ENCODE measurements at places on chromosomes 16 and 17.

DNA sequence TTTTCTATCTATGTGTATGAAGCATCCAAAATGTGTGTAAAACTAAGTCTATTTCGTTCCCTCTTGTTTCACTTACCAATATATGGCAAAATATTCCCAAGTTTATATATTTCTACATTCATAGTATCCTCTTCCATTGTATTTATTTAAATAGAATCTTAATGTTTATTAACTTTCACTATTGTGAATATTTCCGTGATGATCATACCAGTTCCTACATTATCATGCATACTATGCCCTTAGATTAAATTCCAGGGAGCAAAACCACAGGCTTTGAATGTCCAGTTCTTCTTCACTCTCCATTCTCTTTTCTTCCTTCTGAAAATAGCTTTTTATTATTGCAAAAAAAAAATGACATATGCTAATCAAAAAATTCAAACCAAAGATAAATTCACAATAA is 4.0 kb downstream of the MAP2K6 start:
- DNase-seq, result no peak

DNA sequence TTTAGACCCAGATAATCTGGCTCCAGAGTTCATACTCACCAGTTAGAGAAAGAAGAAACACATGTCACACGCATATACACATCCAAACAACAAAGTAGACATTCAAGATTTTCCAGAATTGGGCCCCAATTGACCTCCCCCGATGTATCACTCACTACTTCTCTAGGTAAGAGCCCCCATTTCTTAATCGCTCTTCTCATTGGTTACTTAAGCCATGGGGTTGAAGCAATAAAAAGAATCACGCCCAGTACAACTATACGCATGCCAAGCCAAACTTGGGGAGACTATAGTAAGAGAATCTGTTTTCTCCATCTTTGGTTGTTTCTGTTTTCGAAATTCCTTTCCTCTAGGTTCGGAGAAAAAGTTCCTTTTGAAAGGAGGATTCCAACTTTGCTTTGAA is 565 bp downstream of the DDX52 start:
- DNase-seq, result no peak

DNA sequence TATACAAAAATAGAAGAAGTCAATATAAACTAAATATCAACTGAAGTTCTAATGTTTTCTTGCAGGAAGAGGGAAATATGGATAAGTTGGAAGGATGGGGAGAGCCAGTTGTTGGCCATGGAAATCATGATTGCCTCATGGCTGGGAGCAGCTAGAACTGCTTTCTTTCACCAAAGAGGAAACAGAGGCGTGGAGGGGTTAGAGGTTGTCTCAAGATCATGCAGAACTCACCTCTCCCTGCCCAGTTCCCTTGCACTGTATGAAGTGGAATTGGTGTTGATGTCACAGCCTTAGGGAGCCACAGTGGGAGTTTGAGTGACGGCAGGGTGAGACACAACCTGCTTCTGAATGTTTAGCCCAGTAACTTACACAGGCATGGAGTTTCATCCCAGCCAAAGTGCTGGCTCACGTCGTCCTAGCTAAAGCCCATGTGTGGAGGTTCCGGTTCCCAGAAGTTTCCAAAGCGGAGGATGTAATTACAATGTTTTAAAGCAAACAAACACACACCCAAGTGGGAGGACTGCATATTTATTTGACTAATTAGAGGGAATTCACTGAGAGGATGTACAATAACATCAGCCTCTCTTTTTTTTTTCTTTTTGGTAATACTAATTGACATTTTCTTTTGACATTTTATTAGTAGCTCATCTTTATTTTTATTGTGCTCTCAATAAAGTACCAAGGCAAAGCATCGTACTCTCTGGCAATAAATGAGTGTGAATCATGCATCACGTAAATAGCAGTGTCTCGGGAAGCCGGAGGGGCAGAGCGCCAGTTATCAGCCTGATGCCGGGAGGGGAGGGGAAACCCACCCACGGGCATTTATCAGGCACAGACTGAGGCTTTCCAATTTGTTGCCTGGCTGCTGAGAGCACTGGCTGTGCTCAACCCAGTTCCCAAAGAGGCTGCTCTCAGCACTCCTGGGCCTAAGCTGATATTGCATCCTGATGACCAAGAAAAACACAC is 118.7 kb upstream of the CDH5 start:
- DNase-seq, result no peak

DNA sequence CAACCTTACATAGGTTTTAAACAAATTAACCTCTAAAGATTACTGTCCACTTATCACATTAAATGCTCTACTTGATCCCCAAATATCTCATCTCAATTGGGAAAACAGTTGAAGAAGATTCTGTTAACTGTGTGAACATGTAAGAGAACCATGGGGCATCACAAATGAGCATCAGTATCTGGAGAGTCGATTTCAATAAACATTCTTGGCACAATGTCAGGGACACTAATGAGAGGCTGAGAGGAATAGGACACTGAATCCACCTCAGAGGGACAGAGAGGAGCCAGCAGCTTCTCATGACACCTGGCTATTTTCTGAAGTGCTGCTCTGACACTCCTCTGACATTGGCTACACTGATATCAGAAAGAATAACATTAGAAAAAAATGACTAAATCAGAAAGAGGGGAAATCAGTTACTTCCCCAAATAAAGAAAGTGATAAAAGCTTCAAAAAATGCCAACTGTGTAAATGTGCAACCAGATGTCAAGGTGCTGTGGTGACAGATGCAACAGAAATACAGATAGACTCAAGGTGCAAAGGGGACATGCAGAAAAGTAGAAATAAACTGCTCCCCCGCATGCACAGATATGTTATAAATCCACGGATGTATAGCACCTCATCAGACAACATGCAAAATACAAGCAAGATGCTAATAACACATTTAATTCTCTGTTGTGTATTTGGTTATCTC is 67.4 kb downstream of the SNX11 start:
- no peak for DNase-seq

DNA sequence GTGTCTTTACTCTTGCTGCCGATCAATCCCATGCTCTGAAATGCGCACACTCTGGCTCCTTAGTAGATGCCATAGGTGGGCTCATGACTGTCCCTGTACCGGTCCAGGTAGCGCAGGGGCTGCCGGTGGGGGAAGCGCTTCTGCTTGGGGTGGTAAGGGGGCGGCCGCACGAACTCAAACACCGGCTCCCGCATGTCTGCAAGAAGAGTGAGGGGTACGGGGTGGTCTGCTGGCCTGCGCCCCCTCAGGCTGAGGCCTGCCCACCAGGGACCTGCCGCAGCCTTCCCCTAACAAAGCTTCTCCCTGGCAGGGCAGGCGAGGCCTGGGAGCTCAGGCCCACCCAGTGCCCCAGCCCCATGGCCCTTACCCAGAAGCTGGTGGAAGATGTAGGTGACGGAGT is 2.0 kb upstream of the TRIM65 start:
- DNase-seq, result no peak

GRCh38 chr16:58863761-58864160 is 129.6 kb upstream of the GOT2 start:
- DNase-seq, result no peak

- no peak for DNase-seq
Observed at GRCh38 chr17:59186850-59187249, 23.0 kb upstream of the SMG8 start.

GRCh38 chr17:29643817-29644160 is 21.1 kb upstream of the CORO6 start:
- no peak for DNase-seq

GRCh38 chr16:27899736-27900135 is 163.8 kb downstream of the GSG1L start:
- no peak for DNase-seq

DNA sequence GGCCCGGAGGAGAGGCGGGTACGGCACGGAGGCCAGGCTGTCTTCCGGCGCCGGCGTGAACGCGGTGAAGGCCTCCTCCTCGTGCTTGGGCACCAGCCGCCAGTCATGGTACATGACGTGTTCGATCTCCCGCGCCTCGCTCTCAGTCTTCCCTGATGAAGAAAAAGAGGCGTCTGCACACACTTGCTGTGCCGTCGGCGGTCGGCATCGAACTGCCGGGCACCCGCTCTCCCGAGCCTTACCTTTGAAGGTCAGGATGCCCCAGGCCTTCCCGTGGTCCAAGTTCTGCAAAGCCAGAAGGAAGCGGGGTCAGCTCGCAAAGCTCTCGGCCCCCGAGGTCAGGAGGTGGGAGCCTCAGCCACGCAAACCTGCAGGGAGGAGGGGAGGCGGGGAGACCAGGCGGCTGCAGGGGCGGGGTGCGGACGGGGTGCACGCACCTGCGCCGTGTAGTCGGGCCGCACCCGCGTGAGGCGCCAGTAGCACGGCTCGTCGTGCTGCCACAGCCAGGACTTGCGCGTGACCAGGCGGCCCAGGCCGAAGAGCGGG is at the start of gene EME2:
EME2 (plus strand) TSS at position 449 of the 546 bp plus-strand sequence. CDS start 418 bp downstream, outside the sequence.
- DNase-seq, result no peak

GRCh38 chr16:29900888-29901606 is 759 bp downstream of the ASPHD1 start:
- no peak for DNase-seq

GRCh38 chr17:55986817-55987216 is 166.5 kb upstream of the ANKFN1 start:
- no peak for DNase-seq

DNA sequence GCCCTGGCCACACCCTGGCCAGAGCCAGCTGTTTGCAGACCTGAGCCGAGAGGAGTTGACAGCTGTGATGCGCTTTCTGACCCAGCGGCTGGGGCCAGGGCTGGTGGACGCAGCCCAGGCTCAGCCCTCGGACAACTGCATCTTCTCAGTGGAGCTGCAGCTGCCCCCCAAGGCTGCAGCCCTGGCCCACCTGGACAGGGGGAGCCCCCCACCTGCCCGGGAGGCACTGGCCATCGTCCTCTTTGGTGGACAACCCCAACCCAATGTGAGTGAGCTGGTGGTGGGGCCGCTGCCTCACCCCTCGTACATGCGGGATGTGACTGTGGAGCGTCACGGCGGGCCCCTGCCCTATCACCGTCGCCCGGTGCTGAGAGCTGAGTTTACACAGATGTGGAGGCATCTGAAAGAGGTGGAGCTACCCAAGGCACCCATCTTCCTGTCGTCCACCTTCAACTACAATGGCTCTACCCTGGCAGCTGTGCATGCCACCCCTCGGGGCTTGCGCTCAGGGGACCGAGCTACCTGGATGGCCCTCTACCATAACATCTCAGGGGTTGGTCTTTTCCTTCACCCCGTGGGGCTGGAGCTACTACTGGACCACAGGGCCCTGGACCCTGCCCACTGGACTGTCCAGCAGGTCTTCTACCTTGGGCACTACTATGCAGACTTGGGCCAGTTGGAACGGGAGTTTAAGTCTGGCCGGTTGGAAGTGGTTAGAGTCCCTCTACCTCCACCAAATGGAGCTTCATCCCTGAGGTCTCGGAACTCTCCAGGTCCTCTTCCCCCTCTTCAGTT is 578 bp downstream of the AOC2 start:
- DNase-seq, result no peak

DNA sequence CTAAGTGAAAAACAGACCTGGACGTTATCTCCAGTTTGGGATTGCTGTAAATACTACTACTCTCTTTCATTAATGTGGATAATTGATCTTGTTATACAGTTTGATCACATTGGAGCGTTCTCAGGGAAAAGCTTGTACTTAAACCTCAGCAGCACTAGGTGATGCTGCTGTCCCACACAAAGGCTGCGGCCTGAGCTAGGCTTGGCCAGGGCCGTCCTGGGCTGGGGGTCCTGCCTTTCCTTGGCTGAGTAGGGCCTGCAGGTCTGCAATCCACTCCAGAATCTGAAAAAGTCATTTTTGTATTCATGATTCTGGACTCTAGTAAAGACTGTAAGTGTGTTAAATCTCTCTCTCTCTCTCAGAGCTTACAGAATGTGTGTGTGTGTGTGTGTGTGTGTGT is 23.7 kb upstream of the PMFBP1 start:
- DNase-seq, result no peak

- no peak for DNase-seq
Observed at GRCh38 chr16:79263425-79263824, 337.1 kb downstream of the MAF start.

DNA sequence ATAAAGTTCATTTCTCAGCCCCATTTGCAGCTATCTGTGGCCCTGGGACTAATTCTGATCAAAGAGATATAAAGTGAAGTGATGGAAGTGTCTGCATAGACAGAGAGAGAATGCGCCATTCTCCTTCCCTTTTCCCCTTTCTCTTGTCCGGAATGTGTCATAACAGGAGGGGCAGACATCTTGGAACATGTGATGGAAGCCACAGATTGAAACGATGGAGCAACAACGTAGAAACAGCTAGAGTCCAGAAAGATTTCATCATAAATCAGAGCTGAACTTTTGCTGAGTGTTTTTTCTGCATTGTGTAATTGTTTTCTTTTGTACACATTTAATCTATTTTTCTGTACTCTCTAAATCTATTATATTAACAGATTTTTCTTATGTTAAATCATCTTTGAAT is 11.3 kb downstream of the ASGR1 start:
- no peak for DNase-seq

GRCh38 chr16:19872179-19872863 is 12.3 kb downstream of the GPRC5B start:
- no peak for DNase-seq

GRCh38 chr16:78599271-78599670 is 499.8 kb downstream of the WWOX start:
- no peak for DNase-seq

DNA sequence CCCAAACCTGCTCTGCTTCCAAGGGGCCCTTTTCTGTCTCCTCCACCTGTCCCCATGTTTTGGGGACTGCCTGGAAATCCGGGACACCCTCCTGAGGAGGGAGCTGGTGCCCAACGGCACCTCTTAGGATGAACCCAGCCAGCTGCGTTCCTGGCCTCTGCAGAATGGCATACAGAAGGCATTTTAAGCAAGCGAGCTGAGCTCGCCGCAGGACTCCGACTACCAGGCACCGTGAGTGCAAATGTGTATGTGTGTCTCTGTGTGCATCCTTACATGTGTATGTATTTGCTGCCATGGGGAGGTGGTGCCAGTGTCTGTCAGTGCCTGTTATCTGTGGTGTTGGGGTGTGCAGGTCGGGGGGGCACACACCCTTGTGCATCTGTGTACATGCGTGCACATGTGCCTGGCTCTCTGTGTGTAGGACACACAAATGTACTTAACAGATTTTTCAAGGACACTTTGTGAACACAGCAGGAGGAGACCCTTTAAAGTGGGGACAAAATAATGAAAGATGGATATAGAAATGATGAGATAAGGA is 39.3 kb downstream of the ABAT start:
- no peak for DNase-seq

DNA sequence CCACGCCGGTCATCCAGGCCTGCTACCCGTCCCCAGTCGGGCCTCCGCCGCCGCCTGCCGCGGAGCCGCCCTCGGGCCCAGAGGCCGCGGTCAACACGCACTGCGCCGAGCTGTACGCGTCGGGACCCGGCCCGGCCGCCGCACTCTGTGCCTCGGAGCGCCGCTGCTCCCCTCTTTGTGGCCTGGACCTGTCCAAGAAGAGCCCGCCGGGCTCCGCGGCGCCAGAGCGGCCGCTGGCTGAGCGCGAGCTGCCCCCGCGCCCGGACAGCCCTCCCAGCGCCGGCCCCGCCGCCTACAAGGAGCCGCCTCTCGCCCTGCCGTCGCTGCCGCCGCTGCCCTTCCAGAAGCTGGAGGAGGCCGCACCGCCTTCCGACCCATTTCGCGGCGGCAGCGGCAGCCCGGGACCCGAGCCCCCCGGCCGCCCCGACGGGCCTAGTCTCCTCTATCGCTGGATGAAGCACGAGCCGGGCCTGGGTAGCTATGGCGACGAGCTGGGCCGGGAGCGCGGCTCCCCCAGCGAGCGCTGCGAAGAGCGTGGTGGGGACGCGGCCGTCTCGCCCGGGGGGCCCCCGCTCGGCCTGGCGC is 2.4 kb downstream of the HIC1 start:
- DNase-seq, result no peak

- DNase-seq, result no peak
Observed at GRCh38 chr16:82224821-82225220, 54.8 kb upstream of the MPHOSPH6 start.

All from GM10248 (cell line).